ENCODE measurements at places on chromosomes 16 and 17.
A peak's percentile ranks its signal among the peaks of the same experiment; 100 is the strongest.

GRCh38 chr17:75114552-75115314, 5.0 kb downstream of the ARMC7 start:
- peak; percentile 60 for DNase-seq

DNA sequence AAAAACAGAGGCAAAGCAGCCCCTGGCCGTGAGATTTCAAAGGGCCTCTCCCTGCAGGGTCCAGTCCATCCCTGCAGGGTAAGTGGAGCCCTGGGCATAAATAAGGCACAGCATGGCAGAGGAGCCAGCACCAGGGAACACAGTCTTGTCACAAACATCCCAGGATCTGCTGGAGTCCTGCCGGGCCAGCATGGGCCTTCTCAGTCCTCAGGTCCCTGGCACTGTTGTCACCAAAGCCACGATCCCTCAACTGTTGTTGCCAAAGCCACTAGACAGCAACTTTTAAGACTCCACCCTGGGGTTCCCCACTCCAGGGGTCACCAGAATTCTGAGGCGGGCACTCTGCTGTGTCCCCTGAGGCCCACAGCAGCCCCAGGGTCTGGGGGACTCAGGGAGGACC, 47.8 kb upstream of the BAHCC1 start:
- no peak for DNase-seq

- DNase-seq: no peak
Measured at GRCh38 chr16:4365014-4365406, 6.6 kb upstream of the VASN start.

- peak; percentile 34 for DNase-seq
Measured at GRCh38 chr16:66662445-66663194, 33.9 kb downstream of the CMTM4 start.

GRCh38 chr17:21275047-21275578, 9.4 kb upstream of the MAP2K3 start:
- no peak for DNase-seq

- DNase-seq: peak; percentile 17
Measured at GRCh38 chr17:50079334-50080095, 15.6 kb upstream of the PDK2 start.
